ENCODE measurements at places on chromosomes 2 and 18. TPM values are rescaled to one million over a fixed set of nuclear protein-coding genes. Genes with fewer than 3 reads are reported as not detected.

DNA sequence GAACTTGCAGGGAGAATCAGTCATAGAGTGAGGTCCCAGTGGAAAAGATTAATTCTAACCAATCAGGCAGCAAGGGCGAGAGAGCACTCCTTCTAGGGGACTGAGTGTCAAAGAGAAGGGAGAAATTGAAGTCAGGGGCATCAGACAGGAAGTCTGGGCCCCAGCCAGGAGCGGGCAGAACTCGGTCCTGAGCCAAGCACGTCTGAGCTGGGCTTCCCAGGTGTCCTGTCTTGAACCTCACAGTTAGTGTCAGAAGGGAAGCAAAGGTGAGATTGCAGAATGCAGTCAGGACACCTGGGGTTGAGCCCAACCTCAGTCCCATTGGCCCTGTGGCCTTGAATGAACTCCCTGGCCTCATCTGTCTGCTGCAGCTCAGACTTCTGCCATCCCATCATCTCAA lies 220.9 kb downstream of the SMAD2 start:
- no peak for DNase-seq

GRCh38 chr2:241834527-241835210 lies 24.0 kb downstream of the PDCD1 start:
- no peak for DNase-seq

DNA sequence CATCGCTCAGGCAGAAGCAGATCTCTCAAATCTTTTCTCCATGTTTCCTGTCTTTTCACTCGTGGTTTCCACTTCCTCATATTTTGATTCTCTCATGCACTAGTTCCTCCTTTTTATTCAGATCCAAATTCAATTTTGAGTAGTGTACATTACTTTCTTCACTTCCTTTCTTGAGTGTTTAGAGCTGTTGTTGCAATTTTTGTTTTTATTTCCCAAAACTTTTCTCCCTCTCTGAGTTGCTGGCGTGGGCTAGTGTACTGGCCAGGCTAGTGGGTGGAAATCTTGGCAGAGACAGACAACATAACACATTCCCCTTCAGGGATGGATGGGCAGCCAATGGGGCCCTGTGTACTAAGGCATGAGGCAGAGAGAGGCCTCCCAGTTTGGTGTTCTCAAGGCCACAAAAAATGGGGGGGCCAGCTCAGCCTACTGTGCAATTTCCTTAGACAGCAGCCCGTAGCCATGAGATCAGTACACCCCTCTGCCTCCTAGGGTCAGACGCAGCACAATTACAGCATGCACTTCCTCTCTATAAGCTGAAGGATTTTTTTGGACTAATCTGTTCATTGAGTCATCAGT lies 145.1 kb upstream of the PID1 start:
- DNase-seq: peak; percentile 73

DNA sequence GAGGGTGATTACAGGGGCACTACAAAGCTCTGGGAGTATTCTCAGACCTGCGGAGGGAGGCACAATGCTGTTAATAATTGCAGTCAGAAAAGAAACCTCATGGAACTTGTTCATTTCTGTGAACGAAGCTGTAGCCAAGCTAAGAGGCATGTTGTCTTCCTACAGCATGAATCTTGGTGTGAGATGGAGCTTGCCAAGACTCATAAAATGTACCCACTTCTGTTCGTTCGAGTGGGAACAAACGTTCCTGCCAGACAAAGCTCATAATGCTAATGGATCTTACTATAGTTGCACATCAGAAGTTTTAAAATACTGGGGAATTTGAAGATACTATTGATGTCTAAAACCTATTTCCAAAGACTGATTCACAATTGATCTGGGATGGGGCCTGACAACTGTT lies 489.1 kb downstream of the ZEB2 start:
- DNase-seq: no peak

- DNase-seq: peak; percentile 83
Measured at GRCh38 chr2:64685430-64685829, 31.7 kb upstream of the SERTAD2 start.

DNA sequence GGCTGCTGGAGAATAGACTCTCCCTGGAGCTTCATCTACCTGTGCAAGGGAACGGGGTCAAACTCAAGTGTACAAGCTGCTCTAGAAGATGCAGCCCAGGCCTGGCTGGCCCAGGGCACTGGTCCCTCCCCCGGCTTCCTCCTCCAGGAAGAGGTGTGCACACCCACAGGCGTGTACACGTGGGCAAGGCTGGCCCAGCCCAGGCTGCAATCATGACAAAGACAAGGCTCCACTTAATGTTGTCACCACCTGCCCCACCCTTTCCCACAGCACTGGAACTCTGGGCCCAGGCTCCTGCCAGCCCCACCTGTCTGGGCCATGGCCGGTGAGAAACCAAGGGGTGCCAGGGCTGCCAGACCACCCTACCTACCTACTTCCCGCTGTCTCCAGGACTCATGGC lies 29.6 kb upstream of the ALPP start:
- no peak for DNase-seq

DNA sequence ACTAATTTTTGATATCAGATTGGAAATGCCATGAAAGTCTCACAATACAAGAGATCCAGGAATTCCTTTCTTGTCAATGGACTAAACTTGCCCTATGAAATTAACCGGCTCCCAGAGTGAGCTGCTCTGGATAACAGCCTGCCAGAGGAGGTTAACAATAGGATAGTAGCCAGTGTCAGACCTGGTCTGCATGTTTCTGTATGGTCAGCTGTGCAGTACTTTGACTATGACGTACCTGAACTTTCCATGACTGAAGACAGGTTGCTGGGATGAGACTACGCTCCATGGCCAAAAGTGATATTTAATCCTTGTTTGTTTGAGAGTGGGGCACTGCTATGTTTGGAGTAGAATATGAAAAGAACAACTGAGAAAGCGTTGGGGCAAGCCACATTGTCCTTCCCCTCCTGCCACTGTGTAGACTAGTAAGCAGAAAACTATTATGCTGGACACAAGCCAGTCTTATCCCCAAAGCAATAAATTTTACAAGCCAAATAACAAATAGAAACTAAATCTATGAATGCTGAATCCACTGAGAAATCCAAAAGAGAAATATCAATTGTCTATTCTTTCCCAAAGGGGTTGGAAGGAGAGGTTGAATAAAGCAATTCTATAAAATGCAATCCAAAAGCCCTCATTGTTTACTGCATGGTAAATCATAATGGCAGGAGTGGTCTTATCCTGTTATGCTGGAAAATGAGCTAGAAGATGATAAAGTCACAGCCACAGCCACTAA lies 115.5 kb upstream of the CYP26B1 start:
- no peak for DNase-seq

DNA sequence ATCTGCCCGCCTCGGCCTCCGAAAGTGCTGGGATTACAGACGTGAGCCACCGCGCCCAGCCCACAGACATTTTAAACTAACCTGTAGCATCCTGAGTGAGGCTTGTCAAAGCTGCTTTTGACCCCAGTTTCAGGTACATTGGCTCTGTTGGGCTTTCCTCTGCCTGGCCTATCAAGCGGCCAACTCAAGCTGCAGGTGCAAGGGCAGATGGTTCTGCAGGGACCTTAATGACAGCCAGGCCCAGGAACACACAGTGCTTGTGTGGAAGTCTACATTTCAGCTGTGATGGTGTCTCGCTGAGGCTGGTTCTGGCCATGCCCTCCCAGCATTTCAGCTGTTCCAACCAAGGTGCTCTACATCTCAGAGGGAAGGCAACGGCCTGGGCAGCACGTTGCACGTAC lies 18.4 kb downstream of the INPP4A start:
- no peak for DNase-seq

GRCh38 chr18:45073556-45073955 lies 392.9 kb downstream of the SETBP1 start:
- no peak for DNase-seq

- DNase-seq: peak; percentile 38
Measured at GRCh38 chr2:96907115-96908041, 37.5 kb upstream of the SEMA4C start.

- peak; percentile 71 for DNase-seq
Measured at GRCh38 chr18:36348971-36349417, 51.5 kb downstream of the FHOD3 start.

- DNase-seq: no peak
Measured at GRCh38 chr2:153873052-153874048, 1.6 kb downstream of the GALNT13 start.

GRCh38 chr2:160389875-160390274 lies 103.7 kb downstream of the RBMS1 start:
- DNase-seq: no peak

DNA sequence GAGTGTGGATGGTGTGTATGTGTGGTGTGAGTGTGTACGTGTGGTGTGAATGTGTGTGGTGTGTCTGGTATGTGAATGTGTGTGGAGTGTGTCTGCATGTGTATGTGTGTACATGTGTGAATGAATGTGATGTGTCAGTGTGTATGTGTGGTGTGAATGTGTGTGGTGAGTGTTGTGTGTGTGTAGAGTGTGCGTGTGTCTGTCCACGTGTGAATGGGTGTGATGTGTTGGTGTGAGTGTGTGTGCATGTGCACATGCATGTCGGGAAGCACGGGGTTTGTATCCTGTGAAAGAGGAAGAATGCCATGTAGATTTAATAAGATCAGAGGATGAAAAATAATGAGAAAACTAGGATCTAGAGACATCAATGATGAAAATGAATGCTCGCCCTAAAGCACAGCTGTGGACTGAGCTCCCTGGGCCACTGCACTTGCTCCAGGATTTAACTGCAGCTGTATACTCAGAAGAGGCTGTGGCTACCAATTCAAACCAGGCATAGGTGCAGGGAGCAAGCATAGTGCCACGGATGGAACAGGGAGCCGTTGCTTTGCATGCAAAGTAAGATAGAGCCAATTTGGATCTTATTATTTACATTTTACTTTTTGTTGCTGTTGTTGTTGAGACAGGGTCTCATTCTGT lies 122.7 kb downstream of the DOCK10 start:
- no peak for DNase-seq

The FIGN gene
- total RNA-seq: 3.0 TPM

All from renal cortical epithelial cell (primary cell).